ENCODE measurements at places on chromosomes 1 and 21.

GRCh38 chr1:118254001-118254400 lies 69.0 kb upstream of the SPAG17 start:
- DNase-seq: no peak

DNA sequence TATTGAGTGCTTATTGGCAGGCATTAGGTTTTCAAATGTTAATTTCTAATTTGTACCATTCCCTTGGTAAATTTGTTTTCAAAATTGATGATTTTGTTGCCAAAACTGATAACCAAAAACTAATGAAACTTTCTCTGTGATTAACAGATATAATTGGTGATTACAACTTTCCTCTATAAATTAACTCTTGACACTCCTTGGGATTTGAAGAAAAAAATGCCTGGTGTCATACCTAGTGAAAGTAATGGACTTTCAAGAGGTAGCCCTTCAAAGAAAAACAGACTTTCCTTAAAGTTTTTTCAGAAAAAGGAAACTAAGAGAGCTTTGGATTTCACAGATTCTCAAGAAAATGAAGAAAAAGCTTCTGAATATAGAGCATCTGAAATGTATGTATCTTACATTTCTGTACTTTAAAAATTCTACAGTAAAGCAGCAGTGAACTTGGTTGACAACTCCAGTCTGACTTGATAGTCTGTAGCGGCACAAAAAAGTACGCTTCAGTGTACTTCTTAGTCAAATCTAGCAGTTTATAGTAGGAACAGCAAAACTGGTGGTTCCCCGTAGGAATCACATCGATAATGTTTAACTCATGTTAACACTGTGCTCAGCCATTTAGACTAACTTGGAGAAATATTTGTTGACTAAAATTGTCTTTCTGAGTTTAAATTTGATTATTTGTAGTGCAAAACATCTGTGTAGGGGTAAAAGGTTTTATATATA lies 3.0 kb downstream of the USP1 start:
- DNase-seq: no peak

GRCh38 chr1:32470991-32471694 lies 6.3 kb downstream of the ZBTB8B start:
- DNase-seq: no peak

DNA sequence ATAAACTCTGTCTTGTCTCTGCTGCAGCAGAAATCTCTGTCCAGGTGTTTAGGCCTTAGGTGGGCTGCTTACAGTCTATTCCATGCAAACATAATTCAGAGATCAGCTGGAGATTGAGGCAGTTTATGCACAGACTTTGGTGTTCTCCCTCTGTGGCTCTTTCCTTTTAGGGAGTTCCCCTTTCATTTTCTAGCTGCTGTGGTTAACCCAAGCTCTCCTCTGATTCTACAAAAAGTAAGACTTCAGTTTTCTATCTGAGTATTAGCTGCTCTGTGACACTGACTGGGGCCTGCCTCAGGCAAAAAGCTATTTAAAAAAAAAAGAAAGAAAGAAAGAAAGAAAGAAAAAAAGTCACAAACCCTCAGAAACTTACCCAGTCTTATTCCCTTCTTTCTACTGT lies 211.1 kb downstream of the CAMTA1 start:
- no peak for DNase-seq

GRCh38 chr1:168509875-168510791 lies 33.7 kb downstream of the XCL2 start:
- DNase-seq: no peak

GRCh38 chr1:40392221-40392620 lies 18.7 kb downstream of the SMAP2 start:
- DNase-seq: no peak

DNA sequence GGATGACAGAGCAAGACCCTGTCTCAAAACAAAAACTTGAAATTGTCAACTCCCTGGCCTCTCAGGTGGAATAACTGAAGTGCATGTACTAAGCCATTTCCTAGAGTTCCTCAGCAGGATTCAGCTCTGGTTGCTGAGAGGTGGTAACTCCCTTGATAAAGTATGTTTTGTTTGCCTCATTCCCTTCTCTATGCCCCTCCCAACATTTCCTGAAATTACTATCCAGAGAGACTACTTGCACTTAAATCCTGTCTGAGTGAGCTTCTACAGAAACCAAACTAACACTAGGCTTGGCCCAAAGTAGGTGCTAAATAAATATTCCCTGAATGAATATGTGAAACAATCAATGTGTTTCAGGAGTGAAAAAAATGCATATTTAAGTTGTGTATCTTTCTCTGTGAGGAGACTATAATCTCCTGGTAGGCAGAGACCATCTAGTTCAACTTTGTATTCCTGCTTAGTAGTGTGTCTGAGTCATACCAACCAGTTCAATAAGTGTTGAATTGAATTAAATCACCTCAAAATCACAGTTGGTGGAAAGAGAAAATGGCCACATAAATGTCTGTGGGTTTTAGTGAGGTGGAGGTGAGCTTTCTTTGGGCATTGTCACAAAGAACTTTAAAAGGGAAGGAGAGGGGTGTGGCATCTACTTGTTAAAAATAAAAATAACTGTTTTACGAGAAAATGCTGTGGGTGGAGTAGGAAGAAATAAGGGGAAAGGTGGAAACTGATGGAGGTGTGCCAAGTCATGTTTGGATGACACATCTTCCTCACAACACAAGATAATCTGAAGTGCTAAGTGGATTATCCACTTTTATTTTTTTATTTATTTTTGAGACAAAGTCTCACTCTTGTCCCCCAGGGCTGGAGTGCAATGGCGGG lies 12.6 kb downstream of the RIMKLA start:
- DNase-seq: no peak

GRCh38 chr1:199590708-199591107 lies 436.8 kb upstream of the NR5A2 start:
- no peak for DNase-seq

DNA sequence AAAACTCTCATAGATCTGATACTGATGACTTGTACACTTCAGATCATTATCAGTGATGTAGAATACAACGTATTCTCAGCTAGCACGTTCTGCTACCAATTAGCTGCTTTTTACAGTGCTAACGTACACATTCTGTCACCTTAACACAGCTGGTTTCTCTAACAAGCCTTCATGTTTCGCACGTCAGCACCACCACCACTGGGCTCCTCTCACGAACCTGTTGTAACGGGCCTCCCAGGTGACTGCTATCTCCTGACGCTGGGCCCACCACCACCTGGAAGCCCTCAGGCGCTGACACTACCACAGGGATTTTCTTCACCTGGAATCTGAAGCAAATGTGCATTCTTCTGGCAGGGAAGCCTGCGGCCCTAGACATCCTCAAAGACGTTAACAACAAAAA lies 19.8 kb downstream of the TOMM20 start:
- DNase-seq: no peak

DNA sequence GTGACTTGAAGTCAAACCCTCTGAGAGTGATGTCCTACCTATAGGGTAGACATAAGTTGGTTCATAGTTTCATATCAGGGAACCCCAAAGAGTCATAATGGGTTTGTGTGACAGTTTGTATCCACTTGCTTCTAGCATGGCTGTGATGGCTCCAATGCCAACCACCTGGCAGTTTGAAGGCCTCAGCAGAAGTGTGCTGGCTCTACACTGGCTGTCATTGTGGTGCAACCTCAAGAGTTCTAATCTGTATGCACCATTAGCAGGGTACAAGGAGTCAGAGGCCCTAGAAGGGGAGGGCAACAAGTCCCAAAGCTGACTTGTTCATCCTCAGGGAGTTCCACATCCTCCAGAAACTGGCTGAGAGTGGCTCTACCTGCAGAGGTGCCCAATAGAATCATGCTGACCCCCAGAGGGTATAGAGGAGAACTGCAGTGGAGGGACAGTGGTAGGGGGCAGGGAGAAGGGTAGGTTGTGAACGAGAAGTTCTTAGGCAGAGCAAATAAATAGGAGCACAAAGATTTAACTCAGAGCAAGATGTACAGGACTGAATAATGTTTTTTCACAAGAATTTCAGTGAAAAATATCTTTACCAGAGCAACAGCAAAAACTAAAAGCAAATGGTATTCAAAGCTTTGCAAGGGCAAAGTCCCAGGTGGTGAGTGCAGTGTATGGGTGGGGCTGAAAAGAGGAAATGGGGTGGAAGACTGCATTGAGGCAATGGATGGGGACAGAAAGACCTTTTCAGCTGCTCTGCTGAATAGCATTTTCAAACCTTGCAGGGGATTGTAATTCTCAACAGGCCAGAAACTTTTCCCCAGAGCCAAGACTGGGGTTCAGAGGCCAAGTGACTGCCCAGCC lies 3.2 kb downstream of the FCRL2 start:
- DNase-seq: no peak

DNA sequence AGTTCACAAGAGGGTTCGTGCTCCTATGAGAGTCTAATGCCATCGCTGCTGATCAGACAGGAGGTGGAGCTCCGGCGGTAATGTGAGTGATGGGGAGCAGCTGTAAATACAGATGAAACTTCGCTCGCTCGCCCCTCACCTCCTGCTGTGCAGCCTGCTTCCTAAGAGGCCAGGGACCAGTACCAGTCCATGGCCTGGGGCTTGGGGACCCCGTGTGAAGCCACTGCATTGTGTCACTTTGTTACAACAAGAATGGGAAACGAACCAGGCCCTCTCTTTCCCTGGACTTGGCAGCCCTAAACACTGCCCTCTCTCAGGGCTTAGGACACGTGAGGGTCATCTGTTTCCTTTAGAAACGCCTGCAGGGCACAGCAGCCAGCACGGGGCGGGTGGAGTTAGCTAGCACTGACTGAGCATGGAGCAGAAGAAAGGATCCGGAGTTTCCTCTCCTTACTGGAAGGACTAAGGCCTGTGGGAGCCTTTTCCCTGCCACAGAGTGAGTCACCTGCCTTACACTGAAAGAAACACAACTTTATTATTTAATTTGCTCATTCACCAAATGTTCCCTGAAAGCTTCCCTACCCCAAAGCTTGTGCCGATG lies 185.2 kb upstream of the TMEM51 start:
- DNase-seq: peak; percentile 76

GRCh38 chr21:35697321-35697808 lies 363.0 kb downstream of the SETD4 start:
- peak; percentile 78 for DNase-seq

GRCh38 chr21:29657240-29657989 lies 282.4 kb downstream of the GRIK1 start:
- no peak for DNase-seq

DNA sequence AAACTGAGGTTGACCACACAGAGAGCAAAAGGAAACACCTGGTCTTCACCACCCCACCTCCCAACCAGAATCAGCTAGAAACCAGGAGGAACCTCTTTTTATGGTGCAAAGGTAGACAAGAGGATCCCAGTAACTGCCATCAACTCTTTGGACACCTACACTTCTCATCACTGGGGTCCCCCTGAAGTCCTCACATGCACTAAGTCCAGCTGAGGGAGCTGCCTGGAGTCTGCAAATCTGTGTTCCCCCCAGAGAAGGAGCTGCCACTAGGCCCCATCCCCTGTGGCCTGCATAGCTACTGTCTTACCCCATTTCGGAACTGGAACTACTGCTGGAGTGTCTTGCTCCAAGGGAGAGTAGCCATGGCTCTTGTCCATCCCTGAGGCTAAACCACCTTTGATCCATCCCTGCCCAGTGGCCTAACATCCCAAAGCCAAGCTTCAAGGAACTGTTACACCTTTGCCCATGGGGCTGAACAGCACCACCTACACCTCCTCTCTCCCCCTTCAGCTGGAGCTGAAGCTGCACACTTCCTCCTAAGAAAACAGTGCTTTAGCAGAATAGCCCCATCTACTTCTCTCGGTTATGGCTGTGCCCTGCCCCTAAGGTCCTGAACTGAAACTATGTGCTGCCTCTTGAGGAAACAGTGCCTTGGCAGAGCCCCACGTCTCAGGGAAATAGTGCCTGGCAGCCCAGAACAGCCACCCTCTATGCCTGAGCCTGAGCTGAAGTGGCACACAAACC lies 85.4 kb upstream of the CD53 start:
- no peak for DNase-seq

DNA sequence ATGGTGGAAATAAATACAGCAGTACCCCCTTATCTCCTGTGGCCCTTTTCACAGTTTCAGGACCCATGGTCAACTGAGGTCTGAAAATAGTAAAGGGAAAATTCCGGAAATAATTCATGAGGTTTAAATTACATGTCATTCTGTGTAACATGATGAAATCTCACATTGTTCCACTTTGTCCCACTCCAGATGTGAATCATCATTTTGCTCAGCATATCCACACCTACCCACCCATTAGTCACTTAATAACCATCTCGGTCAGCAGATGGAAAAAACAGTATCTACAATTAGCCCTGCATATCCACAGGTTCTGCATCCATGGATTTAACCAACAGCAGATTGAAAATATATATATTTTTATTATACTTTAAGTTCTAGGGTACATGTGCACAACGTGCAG lies 86.9 kb upstream of the GORAB start:
- DNase-seq: peak; percentile 47

GRCh38 chr1:199411506-199411905 lies 616.0 kb upstream of the NR5A2 start:
- no peak for DNase-seq

DNA sequence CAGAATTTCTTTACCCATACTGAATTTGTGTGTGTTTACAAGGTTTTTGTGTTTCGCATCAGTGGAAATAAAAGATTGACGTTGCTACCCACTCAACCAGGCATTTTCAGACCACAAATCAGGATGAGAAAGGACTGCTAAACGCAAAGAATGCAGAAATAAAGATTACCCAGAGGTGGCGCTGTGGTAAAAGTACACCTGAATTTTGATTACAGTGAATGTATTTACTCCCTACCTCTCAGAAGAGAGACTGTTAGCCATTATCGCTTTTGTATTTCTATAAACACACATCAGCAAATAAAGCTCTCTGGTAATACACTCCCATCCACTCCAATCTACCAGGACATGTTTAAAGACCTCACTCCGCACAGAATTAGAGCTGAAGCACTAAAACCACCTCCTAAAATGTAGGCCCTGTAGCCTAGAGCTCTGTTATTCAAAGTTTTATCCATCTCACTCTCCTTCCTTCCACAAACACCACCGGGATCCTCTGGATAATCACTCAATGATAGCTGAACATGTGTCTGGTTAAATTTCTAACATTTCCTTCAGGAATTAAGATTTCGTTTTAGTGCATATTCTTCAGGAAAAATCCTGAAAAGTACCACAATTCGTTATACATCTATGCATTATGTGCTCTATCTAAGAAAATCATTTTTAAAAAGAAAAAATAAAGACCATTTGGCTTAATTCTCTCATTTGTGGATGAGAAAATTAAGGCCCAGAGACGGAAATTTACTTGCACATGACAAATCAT lies 2.5 kb upstream of the LMO4 start:
- peak; percentile 30 for DNase-seq

- no peak for DNase-seq
These were observed at the start of gene PRKCZ for GRCh38 chr1:2049718-2050431. PRKCZ (plus strand) TSS chr1:2050411; CDS start chr1:2050631, 220 bp downstream.

- DNase-seq: peak; percentile 79
These were observed 717 bp downstream of the YBX1 start for GRCh38 chr1:42682739-42683531.

DNA sequence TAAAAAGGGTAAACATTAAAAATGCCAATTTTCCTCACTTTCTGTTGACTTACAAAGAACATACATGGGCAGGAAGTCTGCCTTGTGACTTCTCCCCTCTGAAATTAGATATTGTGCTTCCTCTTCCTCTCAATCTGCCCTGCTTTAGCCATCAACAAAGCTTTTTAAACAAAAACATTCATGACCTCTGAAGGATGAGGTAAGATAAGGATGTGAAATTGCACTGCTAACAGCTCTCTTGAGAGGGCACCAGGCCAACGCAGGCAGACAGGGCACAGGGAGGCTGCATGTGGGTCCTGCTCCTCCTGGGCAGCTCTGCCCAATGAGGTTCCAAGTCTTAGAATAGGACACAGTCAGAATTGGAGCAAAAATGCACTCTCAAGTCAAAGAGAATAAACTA lies 62.1 kb downstream of the DEGS1 start:
- peak; percentile 37 for DNase-seq
